ENCODE measurements at places on chromosomes 3 and 15. TPM values are rescaled to one million over a fixed set of nuclear protein-coding genes. Genes with fewer than 3 reads are reported as not detected.

The DNAH12 gene
- total RNA-seq = not detected

The TRH gene
- total RNA-seq = not detected

The TNFAIP8L3 gene
- total RNA-seq = 8.5 TPM

The TUSC7 gene
- not detected for total RNA-seq

The CSTA gene
- 2.5 TPM for total RNA-seq

The ZIC1 gene
- total RNA-seq = not detected

The TM4SF18 gene
- 15.8 TPM for total RNA-seq

The TMEM40 gene
- 4.2 TPM for total RNA-seq

The CFAP92 gene
- 0.49 TPM for total RNA-seq

The FMN1 gene
- total RNA-seq = 3.3 TPM

The RARB gene
- total RNA-seq = 17.5 TPM

The SHC4 gene
- total RNA-seq = 1.5 TPM

The HHLA2 gene
- not detected for total RNA-seq

The CEMIP gene
- total RNA-seq = 0.14 TPM

The PEX5L gene
- total RNA-seq = 0.16 TPM

The CCDC9B gene
- total RNA-seq = 162 TPM

The TIMMDC1 gene
- 340 TPM for total RNA-seq

The TM6SF1 gene
- 5.0 TPM for total RNA-seq

The TTLL13 gene
- total RNA-seq = not detected

The ADAMTSL3 gene
- total RNA-seq = 11.5 TPM

The GOLGA6L24 gene
- not detected for total RNA-seq

The GNAT1 gene
- total RNA-seq = not detected

The CCDC13 gene
- total RNA-seq = 0.41 TPM

The C3orf49 gene
- total RNA-seq = not detected

The CX3CR1 gene
- total RNA-seq = 2.1 TPM

The ATRIP gene
- total RNA-seq = 3.2 TPM

The LRIG1 gene
- 93.8 TPM for total RNA-seq
